Uterus (tissue), 4 donors: ENCODE measurements at places on chromosomes 6 and 20. TPM values are rescaled to one million over a fixed set of nuclear protein-coding genes. Genes with fewer than 3 reads are reported as not detected.

GRCh38 chr6:75800708-75801505, 51.9 kb downstream of the MYO6 start:
- no peak for DNase-seq
- H3K4me3 ChIP-seq = no peak overlapping the region
- no peaks in the 10 kb centered on the region for H3K36me3 ChIP-seq
- no peak overlapping the region for H3K27ac ChIP-seq

DNA sequence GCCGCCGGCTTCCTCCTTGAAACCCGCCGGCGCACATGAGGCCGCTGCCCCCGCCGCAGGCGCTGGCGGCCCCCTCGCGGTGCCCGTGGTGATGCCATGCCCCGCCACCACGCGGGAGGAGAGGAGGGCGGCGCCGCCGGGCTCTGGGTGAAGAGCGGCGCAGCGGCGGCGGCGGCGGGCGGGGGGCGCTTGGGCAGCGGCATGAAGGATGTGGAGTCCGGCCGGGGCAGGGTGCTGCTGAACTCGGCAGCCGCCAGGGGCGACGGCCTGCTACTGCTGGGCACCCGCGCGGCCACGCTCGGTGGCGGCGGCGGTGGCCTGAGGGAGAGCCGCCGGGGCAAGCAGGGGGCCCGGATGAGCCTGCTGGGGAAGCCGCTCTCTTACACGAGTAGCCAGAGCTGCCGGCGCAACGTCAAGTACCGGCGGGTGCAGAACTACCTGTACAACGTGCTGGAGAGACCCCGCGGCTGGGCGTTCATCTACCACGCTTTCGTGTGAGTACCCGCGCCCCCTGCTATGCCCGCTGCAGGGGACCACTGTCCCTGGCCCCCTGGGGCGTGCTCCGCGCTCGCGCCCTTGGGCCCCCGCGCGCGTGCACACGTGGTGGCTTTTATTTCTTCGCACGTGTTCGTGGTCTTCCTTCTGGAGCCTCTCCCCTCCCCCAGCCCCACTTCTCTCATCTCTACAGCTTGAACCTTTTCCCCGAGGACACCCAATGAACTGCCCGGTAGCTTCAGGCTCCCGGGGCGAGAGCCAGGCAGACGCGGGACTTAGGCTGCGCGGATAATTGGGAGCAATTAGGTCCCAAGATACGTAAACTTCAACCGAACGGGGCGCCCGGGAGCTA, 453 bp downstream of the KCNQ5 start:
- no peak for DNase-seq
- peaks cover 17% of the 10 kb centered on the region for H3K4me1 ChIP-seq
- no peaks in the 10 kb centered on the region for H3K36me3 ChIP-seq
- H3K27ac ChIP-seq = no peak overlapping the region
- no peaks in the 10 kb centered on the region for H3K27me3 ChIP-seq
- H3K4me3 ChIP-seq = peak overlapping the region; percentile 14

Gene TRIM40
- total RNA-seq = not detected

Gene PHACTR3
- 0.26 TPM for total RNA-seq
